ENCODE measurements at places on chromosomes 7 and 10. TPM values are rescaled to one million over a fixed set of nuclear protein-coding genes. Genes with fewer than 3 reads are reported as not detected.

DNA sequence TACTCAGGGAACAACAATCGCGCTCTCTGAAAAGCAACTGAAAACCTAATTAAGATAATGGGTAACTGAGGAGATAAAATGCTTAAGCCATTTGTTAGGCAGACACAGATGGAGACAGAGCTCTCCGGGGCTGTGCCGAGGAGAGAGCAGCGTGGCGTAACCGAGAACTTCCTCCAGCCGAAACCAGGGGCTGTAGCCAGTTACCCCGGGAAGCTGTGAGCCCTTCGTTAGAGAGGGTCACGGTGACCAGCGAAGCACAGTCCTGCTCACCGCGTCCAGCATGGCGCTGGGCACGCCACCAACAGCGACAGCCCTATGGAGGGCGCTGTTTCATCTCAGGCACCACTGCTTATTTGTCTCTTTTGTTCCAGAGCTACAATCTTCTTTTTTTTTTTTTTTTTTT is 16.1 kb downstream of the PAPOLB start:
- DNase-seq = no peak

Gene RNLS
- polyA plus RNA-seq = 2.5 TPM

Gene EEF1AKMT2
- 28.9 TPM for polyA plus RNA-seq

DNA sequence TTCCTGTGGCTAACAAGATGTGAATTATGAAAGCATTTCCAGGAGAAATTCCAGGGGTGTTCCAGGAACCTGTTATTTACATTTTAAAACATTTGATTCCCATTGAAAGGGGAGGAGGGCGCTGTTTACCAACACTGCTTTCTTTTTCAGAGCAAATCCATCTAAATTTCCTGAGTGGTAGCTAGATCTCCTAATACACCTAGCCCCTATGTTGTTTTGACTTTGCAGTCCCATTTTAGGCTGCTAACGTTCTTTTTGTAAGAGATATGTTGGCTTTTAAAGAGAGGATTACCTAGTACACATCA is 130.8 kb downstream of the TCF7L2 start:
- no peak for DNase-seq

DNA sequence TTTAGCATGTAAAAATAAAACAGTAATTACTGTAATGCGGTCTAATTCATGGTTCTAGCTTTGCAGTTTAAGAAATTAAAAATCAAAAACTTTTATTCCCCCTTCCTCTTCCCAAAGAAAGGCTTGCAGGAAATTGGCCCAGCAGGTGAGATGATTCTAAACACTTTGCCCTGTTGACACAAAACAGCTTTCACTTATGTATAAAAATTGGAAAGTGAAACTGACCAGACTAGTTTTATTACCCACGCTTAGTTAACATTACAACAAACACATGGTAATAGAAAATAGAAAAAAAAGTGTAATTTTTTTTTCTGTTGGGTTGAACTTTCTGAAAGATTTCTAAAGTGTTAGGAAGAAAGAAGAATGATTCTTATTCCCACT is 1.2 kb upstream of the CCDC6 start:
- DNase-seq = no peak

Gene NEUROG3
- not detected for polyA plus RNA-seq

Gene SFRP4
- polyA plus RNA-seq = 17.9 TPM

GRCh38 chr10:124367936-124368335 is 50.8 kb downstream of the OAT start:
- no peak for DNase-seq

Data from muscle of arm (tissue), 14 donors.